ENCODE measurements at places on chromosomes 2 and 18.

DNA sequence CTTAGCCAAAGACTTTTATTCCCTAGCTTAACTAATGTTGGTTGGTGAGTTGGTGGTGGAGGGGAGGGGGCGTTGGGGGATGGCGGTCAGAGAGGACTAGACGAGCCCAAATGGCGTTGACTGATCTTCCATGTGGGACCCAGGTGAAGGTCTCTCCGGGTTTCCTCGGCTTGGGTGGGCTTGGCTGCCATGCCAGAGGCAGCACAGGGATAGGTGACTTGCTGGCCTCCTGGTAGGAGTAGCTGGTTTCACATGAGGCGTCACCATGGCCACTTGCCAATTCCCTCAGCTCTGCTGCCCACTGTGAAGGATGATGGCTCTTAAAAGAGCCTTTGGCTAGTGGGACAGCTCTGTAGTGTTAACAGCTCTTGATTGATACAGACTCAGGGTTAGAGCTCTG, 1337.0 kb upstream of the FAM98A start:
- DNase-seq: no peak

GRCh38 chr18:55657572-55658331, 69.8 kb upstream of the TCF4 start:
- no peak for DNase-seq

- DNase-seq: peak; percentile 25
Observed at GRCh38 chr2:229725716-229726574, 11.6 kb upstream of the DNER start.

GRCh38 chr2:151097895-151098294, 163.8 kb downstream of the RBM43 start:
- DNase-seq: peak; percentile 20

DNA sequence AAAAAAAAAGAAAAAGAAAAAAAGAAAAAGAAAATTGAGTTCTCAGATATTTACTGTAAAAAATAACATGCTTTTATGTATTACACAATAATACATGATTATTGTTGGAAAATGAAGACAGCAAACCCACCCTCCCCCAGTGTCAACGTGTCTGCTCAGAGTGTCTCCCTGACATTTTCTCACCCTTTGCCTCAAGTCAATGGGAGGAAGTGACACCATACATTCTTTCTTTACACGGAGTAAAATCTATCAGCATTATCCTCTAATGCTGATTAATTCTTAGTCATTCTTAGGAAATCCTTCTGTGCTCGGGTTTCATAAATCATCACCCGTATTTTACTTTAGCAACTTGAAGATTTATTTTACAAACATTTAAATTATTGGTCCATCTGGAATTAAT, 32.0 kb downstream of the CTAGE1 start:
- peak; percentile 92 for DNase-seq

GRCh38 chr2:158600155-158600802, 143.5 kb downstream of the PKP4 start:
- peak; percentile 92 for DNase-seq

Measured in fibroblast of upper back skin (primary cell).